Activated T-helper 1 cell treated with anti-CD3 and anti-CD28 coated beads, Interleukin-12 subunit alpha, Interleukin-12 subunit beta, Interleukin-2, Interleukin-4 antibody, amounts not matched to agents 30 ng/mL and 10 ng/mL and 1 ng/mL, durations not matched to agents 14 hours and 24 hours and 36 hours (primary cell): ENCODE measurements at places on chromosomes 12 and 14. TPM values are rescaled to one million over a fixed set of nuclear protein-coding genes. Genes with fewer than 3 reads are reported as not detected.

Gene RASSF9
- total RNA-seq, result not detected in 2 replicates

DNA sequence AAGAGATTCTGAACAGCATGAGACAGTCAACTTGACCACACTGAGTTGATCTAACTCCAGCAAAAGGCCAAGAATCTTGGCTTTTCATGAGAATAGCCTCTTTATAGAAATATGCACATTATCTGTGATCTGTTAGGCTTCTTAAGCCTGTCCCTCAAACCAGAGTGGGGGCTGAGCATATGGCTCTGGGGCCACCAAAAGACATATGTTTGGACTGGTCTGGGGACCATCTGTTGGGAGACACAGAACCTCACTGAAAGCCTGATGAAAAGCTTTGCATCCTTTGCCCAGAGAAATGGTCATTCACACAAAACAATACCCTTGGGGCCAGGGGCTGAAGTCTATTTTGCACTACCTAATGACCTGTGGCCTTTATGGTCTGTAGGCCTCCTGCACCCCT lies 165.3 kb upstream of the PRMT8 start:
- peaks cover 2% of the 10 kb centered on the region for H3K27me3 ChIP-seq
- no peak for DNase-seq
- no peak overlapping the region for H3K27ac ChIP-seq
- no peaks in the 10 kb centered on the region for H3K36me3 ChIP-seq

DNA sequence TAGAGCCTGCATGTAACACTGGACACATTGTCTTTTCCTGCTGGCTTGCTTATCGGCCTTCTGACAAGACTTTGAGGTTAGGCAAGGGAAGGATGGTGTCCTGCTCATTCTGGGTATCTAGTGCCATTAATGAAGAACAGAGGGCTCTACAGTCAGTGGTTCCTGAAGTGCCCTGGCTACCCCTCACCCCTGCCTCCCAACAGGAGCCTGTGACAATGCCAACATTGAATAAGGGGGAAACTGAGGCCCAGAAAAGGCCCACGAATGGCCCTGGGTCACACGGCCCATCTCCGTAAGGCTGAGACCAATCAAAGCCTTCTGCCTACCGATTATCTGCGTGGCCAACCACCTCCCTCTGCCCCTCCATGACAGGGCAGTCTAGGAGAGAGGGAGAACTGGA lies 2.1 kb downstream of the IFI27L2 start:
- H3K4me3 ChIP-seq, result no peak overlapping the region
- H3K36me3 ChIP-seq, result no peaks in the 10 kb centered on the region
- H3K4me1 ChIP-seq, result peaks cover 26% of the 10 kb centered on the region
- no peak for DNase-seq
- peaks cover 12% of the 10 kb centered on the region for H3K27me3 ChIP-seq

Gene CDH24
- 1.0 and 1.2 TPM in 2 replicates for total RNA-seq

Gene RXYLT1
- 26.5 and 27.3 TPM in 2 replicates for total RNA-seq

Gene KRT83
- not detected in 2 replicates for total RNA-seq

GRCh38 chr12:132163041-132163910 lies 19.0 kb downstream of the NOC4L start:
- no peak overlapping the region for H3K27ac ChIP-seq
- peaks cover 10% of the 10 kb centered on the region for H3K4me1 ChIP-seq
- H3K36me3 ChIP-seq, result peaks cover 2% of the 10 kb centered on the region
- H3K27me3 ChIP-seq, result peaks cover 1% of the 10 kb centered on the region
- peak overlapping the region; percentile 68 for H3K4me3 ChIP-seq

Gene FAM186B
- total RNA-seq, result 0.29 and 0.62 TPM in 2 replicates

GRCh38 chr12:62522984-62523383 lies 56.4 kb downstream of the MON2 start:
- H3K27me3 ChIP-seq, result no peaks in the 10 kb centered on the region
- H3K27ac ChIP-seq, result peak overlapping the region; percentile 31
- H3K4me1 ChIP-seq, result peaks cover 14% of the 10 kb centered on the region

Gene RPL10L
- total RNA-seq, result not detected in 2 replicates

DNA sequence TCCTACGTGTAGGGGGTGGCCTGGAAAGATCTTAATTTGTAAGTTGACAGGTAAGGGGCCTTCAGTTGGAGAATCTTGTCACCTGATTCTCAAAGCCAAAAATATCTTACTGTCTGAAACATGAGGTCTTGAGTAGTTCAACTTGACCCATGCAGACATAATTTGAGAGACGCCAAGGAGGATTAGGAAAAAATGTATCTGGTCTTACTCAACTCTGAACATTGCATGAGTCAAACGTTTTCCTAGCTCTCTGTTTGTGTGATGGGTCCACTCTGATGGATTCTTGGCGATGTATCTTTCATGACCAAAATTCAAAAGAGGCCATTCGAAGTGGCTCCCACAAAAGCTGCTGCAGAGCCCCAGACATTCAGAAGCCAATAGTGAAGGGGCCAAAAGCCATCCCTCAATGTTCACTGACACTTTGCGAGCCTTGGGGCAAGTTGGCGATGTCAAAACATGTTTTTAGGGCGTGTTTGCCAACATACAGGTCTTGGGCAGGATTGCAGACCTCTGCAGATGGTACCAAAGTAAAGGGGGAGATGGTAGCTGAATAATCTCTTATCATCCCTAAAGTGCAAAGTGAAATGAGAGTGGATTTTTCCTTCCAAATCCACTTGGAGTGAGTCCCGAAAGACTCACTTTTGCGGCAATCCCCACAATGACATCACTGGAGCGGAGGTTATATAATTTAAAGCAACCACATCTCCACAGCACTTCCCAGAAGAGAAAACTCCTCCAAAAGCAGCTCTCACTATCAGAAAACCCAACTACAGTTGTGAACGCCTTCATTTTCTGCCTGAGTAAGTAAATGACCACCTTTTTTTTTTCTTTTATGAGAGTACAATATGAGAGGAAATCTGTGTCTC lies at the start of gene BDKRB1:
Gene BDKRB1, plus strand, starts transcription at position 710 of the 866 bp plus-strand sequence. CDS start 7,473 bp downstream, outside the sequence.
- H3K27me3 ChIP-seq, result peaks cover 13% of the 10 kb centered on the region
- H3K36me3 ChIP-seq, result no peaks in the 10 kb centered on the region
- H3K27ac ChIP-seq, result no peak within 1 kb of the TSS
- DNase-seq, result no peak

- peaks cover 12% of the 10 kb centered on the region for H3K36me3 ChIP-seq
- peak overlapping the region; percentile 92 for H3K27ac ChIP-seq
- peaks cover 44% of the 10 kb centered on the region for H3K27me3 ChIP-seq
- peak overlapping the region; percentile 90 for H3K4me3 ChIP-seq
- DNase-seq, result no peak
- peaks cover 29% of the 10 kb centered on the region for H3K4me1 ChIP-seq
These were observed 953 bp upstream of the DCAF5 start for GRCh38 chr14:69153873-69154270.

GRCh38 chr12:63068857-63069442 lies 82.1 kb downstream of the AVPR1A start:
- no peaks in the 10 kb centered on the region for H3K36me3 ChIP-seq
- no peak for DNase-seq
- H3K4me3 ChIP-seq, result no peak overlapping the region
- H3K27ac ChIP-seq, result no peak overlapping the region
- H3K4me1 ChIP-seq, result no peaks in the 10 kb centered on the region

DNA sequence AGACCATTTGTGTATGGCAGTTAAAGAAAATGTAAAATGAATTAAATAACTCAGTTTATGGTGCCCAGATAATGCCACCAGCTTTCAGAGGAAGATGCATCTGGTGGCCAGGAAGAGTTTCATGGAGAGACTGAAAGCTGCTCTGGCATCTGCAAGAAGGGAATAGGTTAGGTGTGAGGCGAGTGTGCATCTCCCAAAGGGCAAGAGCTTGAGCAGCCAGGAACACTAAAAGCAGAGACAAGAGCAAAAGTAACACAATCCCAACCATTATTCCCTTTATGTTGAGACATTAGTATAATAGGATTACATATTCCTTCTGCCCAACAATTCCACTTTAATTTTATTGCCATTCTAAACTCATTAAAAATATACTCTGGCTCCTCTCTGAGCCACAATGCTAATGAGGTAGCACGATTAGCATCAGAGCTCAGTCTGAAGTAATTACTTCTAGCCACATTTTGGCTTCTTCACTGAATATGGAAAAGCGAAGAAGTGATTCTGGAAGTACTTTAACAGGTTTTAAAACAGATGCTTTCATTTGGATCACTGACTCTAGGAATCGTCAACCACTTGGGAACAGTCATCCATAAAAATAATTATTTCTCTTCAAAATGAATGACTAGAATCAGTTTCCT lies 309.4 kb upstream of the TMTC1 start:
- no peaks in the 10 kb centered on the region for H3K27me3 ChIP-seq
- DNase-seq, result no peak
- H3K4me3 ChIP-seq, result no peak overlapping the region
- no peaks in the 10 kb centered on the region for H3K4me1 ChIP-seq
- H3K36me3 ChIP-seq, result no peaks in the 10 kb centered on the region

- H3K36me3 ChIP-seq, result peaks cover 24% of the 10 kb centered on the region
- H3K27me3 ChIP-seq, result no peaks in the 10 kb centered on the region
- DNase-seq, result no peak
- no peak overlapping the region for H3K27ac ChIP-seq
- peaks cover 25% of the 10 kb centered on the region for H3K4me1 ChIP-seq
These were observed 73.9 kb downstream of the RPS6KA5 start for GRCh38 chr14:90986510-90986909.

Gene ERBB3
- 0.51 and 0.65 TPM in 2 replicates for total RNA-seq

DNA sequence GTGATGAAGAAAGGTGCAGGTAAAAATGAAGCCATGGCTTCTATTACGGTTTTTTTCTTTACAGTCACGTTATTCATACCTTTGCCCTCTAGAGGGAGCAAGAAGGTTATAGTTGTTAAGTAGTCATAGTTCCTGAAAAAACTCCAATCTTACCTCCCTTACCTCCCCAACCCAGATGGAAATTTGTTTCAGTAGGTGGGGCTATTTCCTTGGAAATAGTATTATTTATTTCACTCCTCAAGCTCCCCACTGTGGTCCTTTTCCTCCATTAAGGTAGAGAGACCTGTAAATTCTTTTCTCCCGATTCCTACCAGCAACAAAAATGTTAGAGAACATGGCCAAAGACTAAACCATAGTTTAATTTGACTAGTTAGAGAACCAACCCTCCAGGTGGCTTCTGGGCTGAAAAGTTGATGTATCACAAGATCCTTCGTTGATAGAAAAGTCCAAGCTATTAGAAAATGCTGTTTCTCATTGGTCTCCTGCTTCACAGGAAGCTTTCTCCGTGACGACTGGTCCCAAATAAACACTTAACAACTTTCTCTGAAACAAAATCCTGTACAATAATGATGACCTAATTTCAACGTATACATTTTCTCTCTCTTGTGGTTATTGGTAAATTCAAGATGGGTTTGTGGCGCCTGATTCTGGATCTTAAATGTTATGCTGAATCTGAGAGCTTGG lies 43.5 kb downstream of the TMX1 start:
- no peaks in the 10 kb centered on the region for H3K27me3 ChIP-seq
- no peaks in the 10 kb centered on the region for H3K4me1 ChIP-seq
- no peak overlapping the region for H3K27ac ChIP-seq
- DNase-seq, result no peak
- H3K4me3 ChIP-seq, result no peak overlapping the region

DNA sequence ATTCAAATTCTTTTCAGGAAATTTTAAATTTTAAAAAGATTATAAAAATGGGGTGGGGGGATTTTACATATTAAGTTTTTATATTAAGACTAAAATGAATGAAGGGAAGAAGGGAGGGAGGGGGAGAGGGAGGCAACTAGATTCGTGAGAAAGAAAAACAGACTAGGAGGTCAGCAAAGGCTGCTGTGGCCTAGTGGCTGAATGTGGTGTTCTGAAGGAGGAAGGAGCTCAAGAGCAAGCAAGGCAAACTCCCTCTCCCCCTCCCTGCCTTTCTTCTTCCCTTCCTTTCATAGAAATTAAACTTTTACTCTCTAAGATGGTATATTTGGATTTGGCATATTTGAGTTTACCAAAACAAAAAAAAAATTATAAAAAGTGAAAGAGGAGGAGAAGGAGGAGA lies 18.1 kb downstream of the DYRK2 start:
- DNase-seq, result no peak
- no peaks in the 10 kb centered on the region for H3K27me3 ChIP-seq
- H3K4me3 ChIP-seq, result no peak overlapping the region

DNA sequence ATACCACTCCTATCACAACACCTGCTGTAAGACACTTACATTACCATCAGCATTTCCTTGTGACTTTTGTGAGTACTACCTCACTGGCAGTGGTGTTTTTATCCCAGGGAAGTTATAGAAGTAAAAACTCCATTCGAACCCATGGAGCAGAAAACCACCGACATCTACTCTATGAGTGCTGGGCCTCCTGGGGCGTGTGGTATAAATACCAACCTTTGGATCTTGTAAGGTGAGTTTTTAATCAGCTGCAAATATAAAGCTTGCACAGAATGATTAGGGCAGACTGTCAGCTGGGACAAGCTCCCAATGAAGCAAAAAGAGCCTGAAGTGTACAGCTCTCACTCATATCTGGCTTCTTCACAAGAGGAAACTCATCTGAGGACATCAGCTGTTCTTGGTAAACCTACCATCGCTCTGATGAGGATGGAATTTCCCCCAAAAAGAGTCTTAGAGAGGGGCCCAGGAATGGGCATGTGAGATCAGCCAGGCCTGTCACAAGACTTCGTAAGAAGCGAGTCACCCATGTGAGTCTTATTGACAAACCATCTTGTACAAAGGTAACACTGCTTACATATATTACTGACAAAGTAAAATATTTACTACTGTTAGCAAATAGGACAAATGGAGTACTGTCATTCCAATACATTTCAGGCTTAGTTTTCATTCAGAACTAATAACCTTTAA lies 170.0 kb downstream of the SLC5A8 start:
- H3K4me3 ChIP-seq, result no peak overlapping the region
- no peaks in the 10 kb centered on the region for H3K27me3 ChIP-seq
- DNase-seq, result no peak
- H3K4me1 ChIP-seq, result no peaks in the 10 kb centered on the region
- H3K36me3 ChIP-seq, result no peaks in the 10 kb centered on the region
- H3K27ac ChIP-seq, result no peak overlapping the region

GRCh38 chr12:47035484-47035883 lies 43.9 kb upstream of the PCED1B start:
- no peak for DNase-seq
- H3K4me3 ChIP-seq, result no peak overlapping the region
- no peaks in the 10 kb centered on the region for H3K36me3 ChIP-seq
- H3K4me1 ChIP-seq, result peaks cover 16% of the 10 kb centered on the region
- no peaks in the 10 kb centered on the region for H3K27me3 ChIP-seq

- no peak overlapping the region for H3K27ac ChIP-seq
- no peaks in the 10 kb centered on the region for H3K4me1 ChIP-seq
- DNase-seq, result no peak
- peaks cover 8% of the 10 kb centered on the region for H3K27me3 ChIP-seq
These were observed 35.3 kb upstream of the INF2 start for GRCh38 chr14:104654119-104654518.

Gene KRT75
- not detected in 2 replicates for total RNA-seq

- H3K4me3 ChIP-seq, result no peak within 1 kb of the TSS
- H3K27me3 ChIP-seq, result peaks cover 21% of the 10 kb centered on the region
- H3K36me3 ChIP-seq, result no peaks in the 10 kb centered on the region
These were observed at the start of gene KRT2 for GRCh38 chr12:52651726-52652261. Gene KRT2 (minus strand): TSS chr12:52652211. CDS start chr12:52652142, 69 bp downstream.
